CD4-positive, alpha-beta T cell treated with Interleukin-1 beta for 1 hour (primary cell): ENCODE measurements at places on chromosomes 1 and 21.

DNA sequence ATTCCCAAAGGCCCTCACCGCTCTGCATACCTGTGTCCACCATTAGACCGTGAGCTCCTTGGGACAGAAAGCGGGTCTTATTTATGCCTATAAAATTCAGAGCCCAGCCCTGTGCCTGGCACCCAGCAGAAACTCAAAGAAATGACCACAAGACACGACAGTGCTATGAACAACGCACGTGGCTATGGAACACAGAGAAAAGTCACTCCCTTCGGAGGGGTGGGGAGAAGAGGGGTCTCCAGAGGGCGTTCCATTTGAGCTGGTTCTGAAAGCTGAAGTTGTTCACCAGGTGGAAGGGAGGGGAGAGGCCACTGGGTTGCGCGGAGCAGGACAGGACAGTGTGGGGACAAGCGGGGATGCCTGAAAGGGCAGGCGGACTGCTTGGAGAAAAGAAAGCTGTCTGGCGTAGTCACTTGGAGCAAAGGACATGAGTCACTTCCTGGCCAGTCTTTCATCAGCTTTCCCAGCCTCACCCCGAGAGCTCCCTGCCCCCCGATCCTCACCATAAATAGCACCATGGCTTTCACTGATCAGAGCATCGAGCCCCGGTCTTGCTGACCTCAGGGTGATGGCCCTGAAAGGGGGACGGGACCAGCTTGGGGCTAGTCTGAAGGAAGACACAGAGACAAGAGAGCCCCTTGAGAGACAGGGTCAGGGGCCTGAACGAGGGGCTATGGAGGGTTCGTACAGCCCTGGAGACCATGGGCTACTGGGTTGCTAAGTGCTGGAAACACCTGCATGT is 28.5 kb downstream of the ECE1 start:
- no peak for DNase-seq

DNA sequence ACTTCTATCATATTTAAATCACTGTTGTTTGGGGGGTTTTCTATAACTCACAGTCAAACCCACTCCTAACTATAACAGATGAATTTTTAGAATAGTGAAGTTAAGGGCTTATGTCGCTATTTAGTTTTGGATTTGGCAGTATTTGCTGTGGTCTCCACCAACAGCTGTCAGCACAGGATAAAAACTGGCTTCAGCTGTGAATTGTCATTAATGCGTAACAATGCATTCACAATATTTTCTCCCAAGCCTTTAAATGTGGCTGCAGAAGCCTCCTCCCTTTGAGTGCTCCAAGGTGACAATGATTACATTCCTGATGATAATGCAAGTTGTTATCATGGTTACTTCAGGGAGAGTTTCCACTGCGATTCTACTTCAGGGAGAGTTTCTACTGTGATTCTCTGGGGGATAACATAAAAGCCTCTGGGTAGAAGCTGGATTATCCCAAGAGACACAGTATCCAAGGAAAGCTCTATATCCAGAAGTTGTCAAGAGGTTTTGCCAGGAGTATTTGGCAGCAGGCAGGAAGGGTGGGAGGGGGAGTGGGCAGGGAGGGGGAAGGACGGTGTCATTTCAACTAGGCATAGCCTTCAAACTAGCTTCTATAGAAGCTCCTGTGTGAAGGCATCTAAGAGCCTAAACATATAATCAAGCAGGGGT is 14.9 kb upstream of the SMIM12 start:
- no peak for DNase-seq

DNA sequence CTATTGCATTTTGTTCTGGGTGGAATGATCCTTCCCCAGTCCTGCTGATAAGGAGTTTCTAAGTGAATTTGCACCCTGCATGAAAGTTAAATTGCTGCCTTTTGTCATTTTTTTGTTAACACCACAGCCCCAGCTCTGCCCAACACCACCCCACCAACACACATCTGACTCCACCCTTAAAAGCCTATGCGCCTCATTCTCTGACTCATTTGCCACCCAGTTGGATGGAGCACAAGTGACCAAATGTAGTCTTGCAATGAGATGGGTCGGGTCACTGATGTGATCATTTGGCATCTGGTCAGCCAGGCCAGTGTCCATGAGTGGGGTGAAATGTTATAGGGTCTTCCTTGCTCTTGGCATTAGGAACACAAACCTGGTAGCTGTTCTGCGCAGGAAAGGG is 256.8 kb downstream of the KAZN start:
- no peak for DNase-seq

GRCh38 chr1:64490213-64490818 is 20.4 kb downstream of the CACHD1 start:
- DNase-seq = no peak

GRCh38 chr21:37915941-37916309 is 332 bp downstream of the KCNJ6 start:
- no peak for DNase-seq

DNA sequence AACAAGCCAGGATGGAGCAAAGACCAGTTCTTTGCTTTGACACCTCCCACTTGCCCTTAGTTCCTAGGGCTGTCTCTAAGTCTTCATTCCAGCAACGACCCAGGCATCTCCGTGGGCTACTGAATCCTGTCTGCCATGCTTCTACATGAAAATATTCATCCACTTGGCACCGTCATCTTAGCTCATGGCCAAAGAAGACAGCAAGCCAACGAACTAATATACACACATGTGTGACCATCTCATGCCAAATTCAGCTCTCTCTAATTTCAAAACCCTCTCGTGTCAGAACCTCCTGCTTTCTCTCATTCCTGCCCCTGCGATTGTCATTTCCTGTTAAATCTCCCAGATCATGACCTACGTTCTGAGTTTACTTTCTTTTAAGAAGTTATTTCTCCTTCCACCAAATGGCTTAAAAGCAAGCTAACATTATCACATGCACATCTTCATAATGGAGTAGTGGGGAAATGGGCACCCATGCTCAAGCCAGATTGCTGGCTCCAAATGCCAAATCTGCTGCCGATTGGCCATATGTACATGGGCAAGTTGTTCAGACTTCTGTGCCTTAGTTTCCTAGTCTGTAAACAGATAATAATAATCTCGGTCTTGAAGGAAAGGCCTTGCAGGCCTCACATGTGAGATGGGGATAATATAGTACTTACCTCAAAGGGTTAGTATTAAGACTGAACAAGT is 373.4 kb downstream of the USH2A start:
- DNase-seq = no peak

GRCh38 chr1:18396247-18396980 is 84.3 kb upstream of the KLHDC7A start:
- no peak for DNase-seq

DNA sequence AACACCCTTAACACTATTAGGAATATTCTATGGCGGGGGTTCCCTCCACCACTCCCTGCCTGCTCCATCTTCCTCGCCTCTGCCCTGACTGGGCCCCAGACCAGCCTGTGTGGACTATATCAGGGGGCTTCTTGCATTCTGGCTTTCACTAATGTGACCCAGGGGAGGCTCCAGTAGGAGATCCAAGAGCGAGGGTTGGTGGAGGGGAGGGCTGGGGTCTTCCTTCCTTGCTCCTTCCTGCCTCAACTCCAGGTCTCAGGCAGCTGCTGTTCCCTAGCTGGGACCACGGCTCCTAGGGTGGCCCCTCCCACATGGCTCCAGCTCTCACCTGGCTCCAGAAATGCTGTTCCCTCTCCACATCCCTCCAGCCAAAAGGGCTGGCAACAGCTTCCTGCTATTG is 257.4 kb downstream of the MATN1 start:
- DNase-seq = no peak
